ENCODE measurements at places on chromosomes 3 and 15.

DNA sequence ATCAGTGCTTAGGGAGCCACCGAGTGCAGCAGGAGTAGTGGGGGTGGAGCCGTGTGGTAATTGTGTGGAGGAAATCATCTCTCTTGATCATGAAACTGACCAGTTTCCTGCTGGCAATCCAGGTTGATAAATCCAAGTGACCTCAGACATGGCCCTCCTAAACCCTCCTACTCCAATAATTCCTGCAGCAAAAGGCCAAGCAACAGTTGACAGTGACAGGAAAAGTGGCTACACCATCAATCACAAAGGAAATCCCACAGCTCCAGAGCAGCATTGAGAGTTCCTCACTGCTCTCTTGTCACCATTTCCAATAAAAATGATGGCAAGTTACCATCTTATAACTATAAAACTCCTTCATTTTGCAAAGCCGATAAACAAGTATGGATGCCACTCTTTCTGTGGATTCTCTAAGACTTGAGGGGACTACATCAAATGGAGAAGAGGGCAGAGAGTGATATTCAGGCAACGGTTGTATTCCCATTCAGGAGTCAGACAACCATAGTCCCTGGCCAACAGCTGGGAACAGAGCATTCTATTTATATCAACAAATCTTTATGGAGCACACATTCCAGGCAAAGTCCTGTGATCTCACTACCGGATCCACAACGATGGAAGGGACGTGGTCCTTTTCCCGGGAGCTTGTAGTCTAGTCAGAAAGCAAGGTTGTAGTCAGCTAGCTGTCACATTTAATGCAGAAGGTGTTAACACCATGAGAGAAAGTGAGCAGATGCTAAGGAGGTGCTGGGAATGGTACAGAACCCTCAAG lies 312.5 kb upstream of the CTNNB1 start:
- DNase-seq, result no peak

GRCh38 chr3:195709676-195710085 lies 11.1 kb upstream of the MUC20 start:
- no peak for DNase-seq

DNA sequence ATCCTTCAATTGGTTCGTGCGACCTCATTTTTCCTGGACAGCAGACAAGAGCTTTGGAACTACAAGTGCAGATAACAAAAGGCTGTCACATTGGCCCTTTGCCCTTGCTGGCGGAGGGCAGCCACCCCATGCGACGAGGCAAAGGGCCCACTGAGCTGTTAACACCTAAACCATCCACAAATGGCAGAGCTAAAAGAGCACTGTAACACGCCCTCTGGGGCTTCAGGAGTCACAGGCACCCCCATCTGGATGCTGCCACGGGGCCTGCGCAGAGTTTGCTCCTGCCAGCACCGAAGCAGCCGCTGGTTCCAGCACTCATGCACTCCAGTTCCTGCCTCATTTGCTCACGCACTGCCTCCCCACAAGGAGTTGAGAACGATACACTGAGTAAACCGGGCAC lies 524.9 kb downstream of the ZNF385D start:
- DNase-seq, result no peak

GRCh38 chr3:89368846-89369245 lies 261.4 kb downstream of the EPHA3 start:
- peak; percentile 11 for DNase-seq

GRCh38 chr3:36790765-36791164 lies 26.4 kb upstream of the DCLK3 start:
- no peak for DNase-seq

GRCh38 chr3:152139651-152140050 lies 129.1 kb upstream of the MBNL1 start:
- no peak for DNase-seq

DNA sequence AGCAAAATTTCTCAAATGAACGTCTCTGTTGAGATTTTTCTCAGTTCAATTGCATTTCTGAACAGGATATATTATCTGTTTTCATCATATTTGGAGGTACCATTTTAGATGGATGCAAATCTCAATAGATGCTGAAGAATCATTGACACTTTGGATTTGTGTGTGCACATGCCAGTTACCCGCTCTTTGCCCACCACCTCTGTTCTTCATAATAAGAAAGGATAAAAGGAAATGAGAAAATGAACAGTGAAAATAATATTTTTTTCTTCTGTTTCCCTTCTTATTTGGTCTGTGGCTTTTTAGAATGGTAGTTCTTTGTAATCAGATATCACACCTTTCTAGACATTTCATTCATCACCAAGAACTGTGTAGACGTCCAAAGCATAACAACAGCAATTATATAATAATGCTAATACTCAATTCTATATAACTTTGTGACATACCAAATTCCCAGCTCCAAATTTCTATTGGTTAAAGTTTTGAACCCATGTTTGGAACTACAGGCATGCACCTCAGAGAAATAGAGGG lies 256.7 kb upstream of the SATB1 start:
- no peak for DNase-seq

DNA sequence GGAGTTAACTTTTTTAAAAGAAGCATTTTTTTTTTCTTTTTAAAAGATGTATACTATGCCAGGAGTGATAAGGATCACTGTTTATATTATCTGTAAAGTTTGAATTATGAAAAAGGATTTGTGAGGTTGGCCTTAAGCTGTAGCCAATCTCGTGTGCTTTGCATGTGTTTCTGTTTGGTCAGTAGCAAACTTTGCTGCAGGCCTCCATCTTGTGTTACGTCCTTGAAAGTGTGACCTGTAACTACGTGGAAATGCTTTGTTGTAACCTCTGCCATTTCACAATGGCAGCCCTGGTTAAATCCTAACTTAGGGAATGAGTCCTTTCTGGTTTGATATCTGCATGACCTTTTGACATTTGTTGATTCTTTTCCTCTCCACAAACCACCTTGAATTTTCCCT lies 1345.6 kb downstream of the NSUN3 start:
- DNase-seq, result no peak

DNA sequence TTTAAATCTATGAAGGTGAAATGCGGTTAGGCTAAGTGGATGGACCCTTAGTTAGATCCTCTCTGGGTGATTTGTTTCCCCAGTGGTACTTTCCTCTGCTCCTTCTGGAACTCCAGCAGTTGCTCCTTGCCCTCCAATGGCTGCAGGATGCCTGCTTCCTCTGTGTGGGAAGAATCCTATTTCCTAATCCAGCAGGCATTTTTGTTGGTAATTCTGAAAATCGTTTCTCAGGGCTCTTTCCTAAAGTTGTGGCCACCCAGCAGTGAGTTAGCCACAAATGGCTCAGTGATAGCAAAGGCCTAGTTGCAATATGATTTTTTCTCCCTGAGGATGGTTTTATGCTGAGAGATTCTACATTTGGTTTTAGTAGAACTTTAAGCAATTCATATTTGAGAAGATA lies 332.3 kb upstream of the C2CD4B start:
- peak; percentile 48 for DNase-seq

DNA sequence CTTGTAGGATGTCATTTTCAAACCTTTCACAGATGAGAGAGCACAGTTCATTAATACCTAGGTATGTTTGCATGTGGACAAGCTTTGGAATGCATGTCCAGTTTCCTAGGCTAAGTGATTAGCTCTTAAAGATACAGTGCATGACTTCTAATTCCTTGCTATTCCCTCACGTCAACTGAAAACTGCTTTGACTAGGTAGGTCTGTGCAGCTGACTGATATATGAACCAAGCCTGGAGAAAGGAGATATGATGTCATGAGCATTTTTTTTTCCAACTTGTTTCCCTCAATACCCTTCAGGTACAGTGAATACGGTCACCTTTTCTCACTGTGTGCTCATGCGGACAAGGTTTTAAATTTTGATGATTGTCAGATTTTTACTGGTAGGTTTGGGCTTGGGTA lies 41.6 kb upstream of the TASOR start:
- no peak for DNase-seq

DNA sequence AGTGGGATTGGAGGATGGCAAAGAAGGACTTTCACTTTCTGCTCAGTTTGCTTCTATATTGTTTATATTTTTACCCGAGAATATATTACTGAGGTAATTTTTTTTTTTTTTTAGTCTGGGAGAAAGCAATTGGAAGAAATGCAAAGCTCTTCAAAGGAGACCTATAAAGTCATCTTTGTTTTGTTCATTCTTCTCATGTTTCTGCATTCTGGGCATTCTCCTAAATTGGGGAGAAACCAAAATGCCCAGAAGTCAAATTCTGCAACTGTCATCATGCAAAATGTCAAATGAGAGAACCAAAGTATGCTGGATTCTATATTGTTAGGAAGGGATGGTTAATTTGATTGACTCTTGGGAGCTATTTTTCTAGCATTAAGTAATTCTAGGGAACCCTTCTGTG lies 168.3 kb upstream of the TSC22D2 start:
- no peak for DNase-seq

- no peak for DNase-seq
These were observed 21.1 kb upstream of the IP6K2 start for GRCh38 chr3:48738144-48738536.

GRCh38 chr3:9100513-9100894 lies 137.2 kb upstream of the RAD18 start:
- DNase-seq, result no peak

- DNase-seq, result no peak
These were observed 10.8 kb downstream of the NEK10 start for GRCh38 chr3:27358372-27358771.

DNA sequence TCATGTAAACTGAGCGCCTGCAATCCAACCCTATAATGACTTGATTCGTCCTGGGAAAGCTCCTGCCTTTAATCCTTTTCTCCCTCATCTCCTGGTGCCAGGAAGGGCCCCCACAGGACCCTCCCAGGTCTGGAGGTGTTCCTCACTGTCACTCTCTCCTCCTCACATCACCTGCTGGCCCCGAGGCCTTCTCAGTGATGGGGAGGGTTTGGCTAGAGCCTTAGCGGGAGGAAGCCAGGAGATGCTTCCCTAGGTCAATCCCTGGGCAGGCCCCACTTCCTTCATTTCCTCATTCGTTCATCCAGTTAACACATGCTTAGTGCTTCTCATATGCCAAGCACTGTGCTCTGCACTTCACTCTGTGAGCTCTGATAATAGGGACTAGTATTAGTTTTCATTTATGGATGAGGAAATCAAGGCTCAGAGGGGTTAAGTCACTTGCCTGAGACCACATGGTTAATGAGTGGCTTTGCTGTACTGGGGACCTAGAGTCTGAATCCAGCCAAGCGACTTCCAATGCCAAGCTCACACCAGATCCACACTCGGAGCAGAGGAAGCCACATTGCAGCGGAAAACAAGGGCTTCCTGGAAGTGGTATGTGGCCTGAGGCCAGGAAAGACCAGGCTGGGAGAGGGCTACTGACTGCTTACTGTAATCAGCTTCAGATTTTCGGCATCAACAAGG lies 50.3 kb upstream of the CHRNB4 start:
- DNase-seq, result no peak

- DNase-seq, result no peak
These were observed 56.0 kb downstream of the CAPN7 start for GRCh38 chr3:15262021-15262420.

GRCh38 chr3:175608911-175609310 lies 749.8 kb downstream of the NAALADL2 start:
- no peak for DNase-seq

- no peak for DNase-seq
These were observed 86.7 kb upstream of the SNRPA1 start for GRCh38 chr15:101381671-101382212.

- peak; percentile 86 for DNase-seq
These were observed 111.7 kb downstream of the LMLN start for GRCh38 chr3:198071602-198072287.

DNA sequence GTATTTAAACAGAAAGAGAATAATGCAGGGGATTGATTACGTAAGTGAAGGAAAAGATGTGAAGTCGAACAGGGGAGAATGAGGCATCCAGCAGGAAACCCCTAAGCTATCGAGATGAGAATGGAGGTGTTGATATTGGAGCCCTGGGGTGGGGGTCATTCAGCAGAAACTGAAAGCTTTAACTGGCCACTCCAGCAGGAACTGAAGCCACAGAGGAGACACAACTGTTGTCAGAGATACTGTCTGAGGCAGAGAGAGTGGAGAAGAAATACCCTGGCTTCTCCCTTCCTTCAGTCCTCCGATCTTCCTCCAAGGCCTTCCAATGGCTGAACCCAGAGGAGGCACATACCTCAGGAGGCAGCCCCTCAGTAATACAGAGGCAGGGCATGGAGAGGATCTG lies 152.4 kb downstream of the THRB start:
- DNase-seq, result no peak

DNA sequence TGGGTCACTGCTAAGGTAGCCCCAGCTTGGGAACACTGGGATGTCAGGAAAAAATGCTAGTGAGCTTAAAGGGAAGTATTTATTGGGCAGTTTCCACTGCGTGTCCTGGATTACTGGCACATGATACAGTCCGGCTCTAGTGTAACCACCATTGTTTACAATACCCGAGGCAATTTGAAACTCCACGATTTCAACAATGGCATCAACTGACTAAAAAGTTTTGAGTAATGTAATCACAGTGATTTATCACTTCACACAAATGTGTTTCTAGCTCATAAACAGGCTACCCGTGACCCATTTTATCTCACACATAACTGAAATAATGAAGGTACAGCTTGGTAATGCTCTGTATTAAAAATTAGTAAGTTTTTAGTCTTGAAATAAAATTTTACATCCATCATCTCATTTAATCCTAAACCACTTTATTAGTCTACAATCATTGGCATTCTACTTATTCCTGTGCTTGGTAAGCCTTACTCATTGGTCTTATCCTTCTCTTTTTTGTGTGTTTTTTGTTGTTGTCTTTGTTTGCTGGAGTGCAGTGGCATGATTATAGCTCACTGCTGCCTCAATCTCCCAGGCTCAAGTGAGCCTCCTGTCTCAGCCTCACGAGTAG lies 7.6 kb downstream of the ZMAT3 start:
- DNase-seq, result no peak

DNA sequence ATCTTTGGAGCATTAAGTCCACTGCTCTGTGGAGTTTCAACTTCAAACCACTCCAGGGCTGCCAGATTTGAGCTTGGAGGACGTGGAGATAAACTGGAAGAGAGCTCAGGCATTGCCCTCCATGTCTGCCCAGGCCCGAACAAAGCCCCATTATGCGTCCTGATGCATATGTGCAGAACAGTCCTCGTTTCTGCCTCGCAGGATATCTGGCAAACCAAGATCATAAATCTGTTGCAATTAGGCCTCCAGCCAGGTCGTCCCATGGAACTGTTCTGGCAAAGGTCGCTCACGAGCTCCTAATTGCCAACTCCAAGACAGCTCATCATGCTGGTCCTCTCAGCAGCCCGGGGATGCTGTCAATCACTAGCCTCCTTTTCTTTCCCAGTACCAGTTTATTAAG lies 91.2 kb downstream of the SEMA5B start:
- DNase-seq, result no peak

DNA sequence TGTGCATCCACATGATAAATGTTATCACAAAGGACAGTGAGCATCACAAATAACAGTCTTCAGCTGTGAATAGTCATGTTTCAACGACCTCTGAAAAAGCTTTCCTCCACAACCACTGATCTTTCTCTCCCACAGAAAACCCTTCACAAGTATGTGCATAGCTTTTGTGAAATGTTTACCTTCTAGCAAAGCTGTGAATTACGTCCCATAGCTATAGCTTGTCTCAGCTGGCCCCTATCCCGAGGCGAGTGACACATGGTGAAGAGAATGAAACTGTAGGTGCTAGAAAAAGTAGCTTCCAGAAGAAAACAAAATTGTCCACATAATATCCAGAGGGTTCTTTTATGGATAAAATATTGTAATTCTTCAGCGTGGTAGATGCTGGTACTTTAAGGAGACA lies 182.0 kb downstream of the FGF12 start:
- DNase-seq, result no peak
